T-helper 1 cell (primary cell): ENCODE measurements at places on chromosomes 2 and 18.

- no peak for DNase-seq
These were observed 92.6 kb downstream of the ACTR2 start for GRCh38 chr2:65320042-65320725.

DNA sequence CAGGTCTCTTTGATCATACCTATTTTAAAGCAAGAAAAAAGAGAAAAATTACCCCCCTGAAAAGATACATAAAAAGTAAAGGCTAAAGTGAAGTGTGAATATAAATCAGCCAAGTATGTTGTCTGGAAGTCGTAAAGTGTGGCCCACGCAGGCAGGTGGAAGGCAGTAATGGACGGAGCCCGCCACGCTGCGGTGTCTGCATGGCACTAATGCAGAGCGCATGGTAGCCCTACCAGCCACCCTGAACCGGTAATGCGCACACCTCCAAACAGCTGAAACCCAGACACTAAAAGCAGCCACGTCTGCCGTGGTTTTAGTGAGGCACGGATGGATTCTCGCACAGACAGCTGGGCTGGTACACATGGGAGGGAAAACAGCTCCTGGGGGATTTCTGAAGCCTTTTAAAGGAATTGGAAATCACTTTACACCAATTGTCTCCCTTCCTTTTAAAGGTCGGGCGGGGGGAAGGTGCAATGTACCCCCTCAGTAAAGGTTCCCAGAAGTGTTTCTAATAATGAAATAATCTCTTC lies 615.2 kb downstream of the CNTNAP5 start:
- DNase-seq = no peak

DNA sequence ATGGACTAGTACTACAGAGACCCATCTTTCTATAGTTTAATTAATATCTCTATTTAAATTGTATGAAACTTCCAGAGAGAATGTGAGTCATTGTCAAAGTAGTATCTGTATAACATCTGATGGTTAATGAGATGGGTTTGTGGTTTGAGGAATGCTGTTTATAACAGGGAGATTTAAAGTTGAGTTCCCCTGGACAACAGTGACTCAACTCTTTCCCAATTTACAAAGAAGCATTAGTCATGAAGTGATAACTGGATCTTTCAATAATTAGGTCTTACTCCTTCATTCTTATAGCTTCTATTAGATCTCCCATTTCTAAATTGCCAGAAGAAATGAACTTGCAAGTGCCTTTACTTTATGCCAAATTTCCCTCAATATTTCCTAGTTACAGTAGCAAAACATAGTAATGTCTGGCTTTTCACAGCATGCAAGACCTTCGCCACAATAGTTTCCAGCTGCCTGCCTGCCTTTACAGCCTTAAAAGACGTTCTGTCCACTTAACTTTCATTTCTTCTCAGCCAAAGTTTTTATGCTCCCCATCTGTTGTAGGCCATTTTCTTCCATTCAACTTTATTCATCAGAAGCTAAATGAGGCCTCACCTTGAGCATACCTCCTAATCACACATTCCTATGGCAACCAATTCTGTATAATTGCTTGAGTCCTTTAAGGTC lies 47.7 kb upstream of the WDR75 start:
- no peak for DNase-seq

DNA sequence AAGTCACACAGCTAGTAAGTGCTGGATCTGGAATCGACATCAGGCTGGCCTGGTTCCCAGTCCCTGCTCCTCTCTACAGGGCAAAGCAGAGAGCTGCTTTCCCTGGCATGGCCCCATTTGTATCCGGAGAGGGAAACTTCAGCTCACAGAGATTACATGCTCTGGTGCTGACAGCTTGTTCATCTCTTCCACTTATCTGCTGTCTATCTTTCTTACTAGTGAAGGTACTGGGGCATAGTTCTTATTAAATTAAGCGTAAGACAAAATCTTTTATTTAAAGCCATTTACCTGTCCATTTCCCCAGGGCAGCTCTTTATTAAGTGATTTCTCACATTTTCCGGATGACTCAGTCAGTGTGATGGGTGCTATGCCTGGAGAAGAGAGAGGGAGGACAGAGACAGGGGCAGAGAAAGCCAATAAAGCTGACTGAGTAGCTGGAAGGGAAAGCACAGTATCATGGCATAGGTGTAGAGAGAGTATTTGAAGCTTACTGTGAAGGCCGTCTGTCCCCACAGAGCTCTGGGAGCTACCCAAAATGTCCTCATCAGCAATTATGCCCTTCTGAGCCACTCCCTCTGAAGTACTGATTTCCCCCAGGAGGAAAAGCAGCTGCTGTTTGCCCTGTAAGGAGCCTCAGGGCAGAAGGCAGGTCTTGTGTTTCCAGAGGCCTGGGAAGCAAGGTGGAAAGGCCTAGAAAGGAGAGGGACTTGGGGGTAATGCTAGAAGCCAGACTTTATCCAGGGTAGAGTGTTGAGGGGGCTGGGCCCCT lies 44.1 kb upstream of the EPAS1 start:
- DNase-seq = no peak

DNA sequence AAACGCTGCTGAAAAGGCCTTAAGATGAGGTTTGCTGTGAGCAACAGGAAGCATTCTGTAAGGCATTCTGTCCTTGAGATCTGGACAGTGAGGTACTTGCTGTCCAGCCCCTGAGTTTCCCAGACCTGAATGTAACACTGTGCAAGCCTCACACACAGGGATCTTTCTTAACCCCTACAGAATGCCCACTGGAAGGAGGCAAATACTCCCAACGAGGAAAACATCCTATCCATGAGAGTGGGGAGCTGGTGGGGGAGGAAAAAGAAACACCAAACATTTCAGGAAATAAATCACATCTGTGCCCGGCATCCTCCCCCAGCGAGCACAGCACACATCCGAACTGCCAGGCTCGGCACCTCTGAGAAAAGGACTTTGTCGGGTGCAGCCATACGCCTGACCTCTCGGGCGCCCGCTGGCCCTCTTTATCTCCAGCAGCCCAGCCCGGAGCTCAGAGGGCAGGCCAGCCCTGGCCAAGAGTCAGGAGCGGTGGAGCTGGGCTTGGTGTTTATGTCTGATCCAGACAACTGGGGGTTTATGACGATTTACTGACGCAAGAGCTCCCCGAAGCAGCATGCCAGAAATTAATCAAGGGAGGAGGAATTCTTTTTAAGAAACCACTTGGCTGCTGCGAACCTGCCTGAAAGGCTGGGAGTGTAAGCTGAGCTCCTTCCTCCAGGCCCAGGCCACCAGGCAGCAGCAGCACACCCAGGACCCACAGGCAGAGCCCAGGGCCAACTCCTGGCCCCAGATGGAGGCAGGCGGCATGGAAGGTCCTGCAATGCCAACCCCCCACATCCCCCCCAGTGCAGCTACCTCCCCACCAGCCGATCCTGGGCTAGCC lies 72.2 kb downstream of the HDAC4 start:
- DNase-seq = no peak

DNA sequence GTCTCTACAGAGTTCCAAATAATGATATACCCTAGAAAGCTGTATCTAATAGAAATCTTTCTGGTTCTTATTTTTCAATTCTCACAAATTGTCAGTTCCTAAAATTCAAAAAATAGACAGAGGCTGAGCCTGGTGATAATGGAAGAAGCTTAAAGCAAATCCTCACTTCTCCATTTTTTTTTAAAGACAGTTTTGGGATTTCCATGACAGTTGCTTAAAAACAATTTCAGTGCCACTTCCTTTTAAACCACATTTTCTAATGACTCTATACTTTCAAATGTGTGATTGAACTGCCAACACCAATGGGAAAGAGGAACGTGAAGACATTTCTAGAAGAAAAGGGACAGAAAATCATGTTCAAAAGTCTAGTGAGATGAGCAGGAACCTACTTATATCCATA lies 4.0 kb downstream of the GKN2 start:
- DNase-seq = no peak

DNA sequence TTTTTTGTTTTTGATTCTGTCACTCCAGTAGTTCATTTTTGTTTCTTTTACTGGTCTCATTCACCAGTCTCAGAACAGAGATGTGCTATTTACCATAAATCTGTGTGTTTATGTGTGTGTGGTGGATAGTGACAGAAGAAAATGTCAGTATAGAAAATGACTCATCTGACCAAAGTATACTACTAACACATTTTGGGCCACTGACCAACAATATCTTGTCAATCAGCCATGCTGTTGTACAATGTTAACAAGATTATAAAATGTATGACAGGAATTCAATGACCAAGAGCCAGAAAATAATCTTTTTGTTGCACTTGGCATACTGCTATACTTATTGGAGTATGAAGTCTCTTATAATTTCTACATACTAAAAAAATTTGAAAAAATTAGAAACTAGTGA lies 1081.4 kb upstream of the NRXN1 start:
- no peak for DNase-seq

- no peak for DNase-seq
These were observed 52.2 kb downstream of the TMX3 start for GRCh38 chr18:68662754-68663153.

DNA sequence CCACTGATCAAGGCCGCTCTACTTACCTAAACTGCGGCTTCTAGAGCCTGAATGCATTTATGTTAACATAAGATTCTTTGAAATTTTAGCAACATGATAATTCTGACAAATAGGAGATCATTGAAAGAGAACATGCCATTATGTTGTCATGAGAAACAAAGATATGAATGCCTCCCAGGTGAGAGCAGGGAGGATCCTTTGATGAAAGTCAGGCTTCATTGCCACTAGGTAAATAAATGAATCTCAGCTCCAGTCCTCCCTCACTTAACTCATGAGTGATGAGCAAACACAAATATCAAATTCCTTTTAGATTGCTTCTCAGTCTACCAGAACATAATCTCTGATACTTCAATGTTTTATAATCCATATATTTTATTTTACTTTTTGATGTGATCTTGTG lies 463.2 kb upstream of the CDH7 start:
- no peak for DNase-seq

DNA sequence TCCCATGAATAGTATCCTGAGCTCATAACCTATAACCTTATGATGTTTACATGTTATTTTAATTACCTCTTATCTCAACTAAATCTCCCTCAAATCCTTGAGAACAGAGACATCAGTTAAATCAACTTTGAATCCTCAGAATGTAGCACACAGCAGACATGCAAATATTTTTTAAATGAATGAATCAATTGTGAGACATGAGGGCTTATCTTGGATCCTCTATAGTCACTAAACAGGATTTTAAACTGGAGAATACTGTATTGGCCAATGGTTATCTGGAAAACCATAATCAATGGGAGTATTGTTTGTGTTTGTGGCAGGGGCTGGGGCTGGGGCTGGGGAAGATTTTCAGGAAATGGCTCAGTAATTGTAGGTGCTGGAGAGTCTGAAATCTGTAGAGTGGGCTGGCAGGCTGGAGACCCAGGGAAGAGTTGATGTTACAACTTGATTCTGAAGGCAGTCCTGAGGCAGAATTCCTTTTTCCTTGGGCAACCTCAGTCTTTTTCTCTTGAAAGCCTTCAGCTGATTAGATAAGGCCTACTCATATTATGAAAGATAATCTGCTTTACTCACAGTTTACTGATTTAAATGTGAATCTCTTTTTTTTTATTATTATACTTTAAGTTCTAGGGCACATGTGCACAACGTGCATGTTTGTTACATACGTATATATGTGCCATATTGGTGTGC lies 106.3 kb downstream of the NCOA1 start:
- DNase-seq = no peak

DNA sequence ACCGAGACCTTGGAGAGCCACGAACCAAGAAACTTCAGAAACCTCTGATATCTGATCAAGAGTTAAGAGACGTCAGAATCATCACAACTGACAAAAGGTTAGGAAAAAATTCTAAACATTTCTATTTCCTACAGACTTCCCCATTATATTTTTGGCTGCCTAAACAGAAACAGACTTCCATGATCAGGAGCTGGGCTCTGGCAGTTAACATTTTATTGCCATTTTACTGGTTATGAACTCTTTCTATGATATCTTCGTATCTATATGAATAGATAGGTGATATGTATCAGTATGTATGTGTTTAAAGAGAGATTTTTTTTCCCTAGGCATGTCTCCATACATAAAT lies 31.1 kb upstream of the PPP1R1C start:
- DNase-seq = no peak

DNA sequence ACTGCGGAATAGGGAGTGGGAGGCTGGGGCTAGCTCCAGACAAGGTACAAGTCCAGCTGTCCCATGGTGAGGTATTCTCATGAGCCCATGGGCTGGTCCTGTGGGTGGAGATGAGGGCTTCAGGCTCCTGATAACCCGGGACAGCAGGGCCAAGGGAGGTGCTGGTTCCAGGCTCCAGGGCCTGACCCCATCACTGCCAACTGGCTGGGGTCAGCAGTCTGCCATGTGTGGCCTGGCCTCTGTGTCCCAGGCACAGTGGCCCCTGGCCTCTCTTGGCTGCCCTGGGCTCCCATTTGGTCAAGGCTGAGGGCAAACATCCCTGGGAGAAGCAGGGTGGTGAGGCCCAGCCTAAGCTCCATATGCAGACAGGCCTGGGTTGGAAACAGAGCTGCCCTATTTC lies 966 bp upstream of the OXER1 start:
- DNase-seq = no peak
